ENCODE measurements at places on chromosomes 1 and 21.
A peak's percentile ranks its signal among the peaks of the same experiment; 100 is the strongest.

GRCh38 chr1:184048561-184049240 is 2.8 kb upstream of the TSEN15 start:
- DNase-seq, result no peak

- no peak for DNase-seq
Measured at GRCh38 chr1:66271216-66271903, 262.6 kb upstream of the SGIP1 start.

DNA sequence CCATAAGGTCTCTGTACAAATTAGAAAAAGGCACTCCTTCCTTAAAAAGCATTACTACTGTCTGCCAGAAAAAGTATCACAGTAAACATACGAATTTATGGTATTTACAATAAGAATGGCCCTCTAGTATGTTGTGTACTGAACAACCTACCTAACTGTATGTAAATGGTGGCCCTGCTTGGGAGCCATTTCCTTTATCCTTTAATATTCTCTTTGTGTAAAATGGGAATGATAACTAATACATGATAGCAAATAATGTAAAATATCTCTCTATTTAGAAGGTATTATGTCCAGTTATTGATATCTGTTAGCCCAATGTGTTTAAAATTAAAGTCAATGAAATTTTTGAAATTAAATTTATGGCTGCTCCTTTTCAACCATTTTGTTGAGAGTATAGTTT is 5.2 kb downstream of the DR1 start:
- DNase-seq, result no peak

- no peak for DNase-seq
Measured at GRCh38 chr1:161066694-161067093, 3.0 kb downstream of the ARHGAP30 start.

- DNase-seq, result no peak
Measured at GRCh38 chr1:247459507-247459906, 1.6 kb upstream of the OR2B11 start.

DNA sequence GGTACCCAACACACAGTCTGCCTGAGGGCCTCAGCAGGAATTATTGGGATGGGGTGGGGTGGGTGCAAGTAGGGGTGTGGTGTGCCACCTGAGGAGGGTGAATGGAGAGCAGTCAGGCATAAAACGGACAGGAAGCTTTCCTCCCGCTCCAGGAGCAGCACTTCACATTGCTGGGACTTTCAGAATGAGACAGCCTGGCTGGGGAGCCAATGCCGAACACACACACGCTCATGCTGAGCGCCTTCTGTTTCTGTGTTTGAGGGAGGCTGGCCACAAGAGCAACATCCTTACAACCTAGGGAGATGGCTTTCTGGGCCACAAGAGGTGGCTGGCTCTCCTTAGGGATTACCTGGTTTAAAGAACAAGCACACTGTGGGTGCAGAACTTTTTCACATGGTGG is 98.0 kb downstream of the LAMC2 start:
- no peak for DNase-seq

GRCh38 chr1:157367091-157367739 is 185.1 kb downstream of the FCRL5 start:
- DNase-seq, result no peak

- DNase-seq, result no peak
Measured at GRCh38 chr1:150601540-150601939, 22.1 kb upstream of the MCL1 start.

DNA sequence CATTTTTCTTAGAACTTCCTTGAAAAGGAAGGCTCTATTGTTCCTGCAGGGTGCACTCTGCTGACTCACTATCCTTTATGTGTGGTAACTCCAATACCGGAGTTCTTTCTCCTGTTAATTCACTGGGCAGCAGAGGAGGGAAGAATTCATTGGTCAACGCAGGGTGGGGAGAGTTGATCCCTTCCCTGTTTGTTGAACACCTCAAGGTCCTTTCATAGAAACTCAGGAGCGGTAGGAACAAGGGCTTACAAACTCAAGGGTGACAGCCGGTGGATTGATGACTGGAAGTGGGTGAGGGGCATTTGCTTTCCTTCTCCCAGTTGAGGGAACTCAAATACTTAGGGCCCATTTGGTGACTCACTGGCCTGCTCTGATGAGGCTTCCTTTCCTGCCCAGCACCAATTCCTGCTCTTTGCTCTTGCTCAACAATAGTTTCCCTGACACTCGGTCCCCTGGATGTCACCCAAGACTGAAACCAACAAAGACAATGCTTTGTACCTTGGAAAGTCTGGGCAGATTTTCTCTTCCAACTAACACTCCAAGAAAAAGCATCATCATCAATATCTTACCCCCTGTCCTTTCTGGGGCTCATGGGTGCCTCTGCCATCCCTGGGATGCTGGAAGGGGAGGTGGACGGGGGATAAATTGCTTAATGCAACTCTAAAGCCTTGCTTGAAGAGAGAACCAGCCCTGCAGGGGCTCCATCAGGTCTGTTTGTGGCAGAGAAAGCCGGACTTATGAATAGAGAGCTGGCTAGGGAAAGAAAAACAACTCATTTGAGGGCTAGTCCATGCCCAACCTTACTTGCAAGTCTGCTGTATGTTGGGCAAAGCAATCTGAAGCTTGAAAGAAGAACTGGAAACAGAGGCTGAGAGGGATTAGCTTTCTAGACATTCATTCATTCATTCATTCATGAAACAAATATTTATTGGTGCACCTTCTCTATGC is 9.3 kb downstream of the SLC26A9 start:
- peak; percentile 38 for DNase-seq

DNA sequence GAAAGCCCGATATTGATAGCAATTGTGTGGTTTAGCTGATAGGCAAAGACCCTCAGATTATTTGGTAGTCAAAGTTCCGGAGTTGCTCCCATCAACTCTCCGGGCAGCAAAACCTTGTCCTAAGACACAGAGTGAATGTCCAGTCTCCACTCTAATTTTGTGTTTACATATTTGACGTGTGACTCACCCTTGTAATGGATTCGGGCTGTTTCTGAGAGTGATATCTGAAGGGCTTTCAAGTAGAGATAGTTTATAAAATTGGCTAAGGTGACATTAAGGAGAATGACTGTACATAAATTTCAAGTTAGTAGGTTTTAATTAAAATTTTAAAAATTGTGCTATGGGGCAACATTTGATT is 154.2 kb downstream of the CNIH3 start:
- no peak for DNase-seq

GRCh38 chr1:228851193-228851592 is 115.9 kb downstream of the RHOU start:
- no peak for DNase-seq

- no peak for DNase-seq
Measured at GRCh38 chr1:243927381-243927780, 77.3 kb upstream of the AKT3 start.

DNA sequence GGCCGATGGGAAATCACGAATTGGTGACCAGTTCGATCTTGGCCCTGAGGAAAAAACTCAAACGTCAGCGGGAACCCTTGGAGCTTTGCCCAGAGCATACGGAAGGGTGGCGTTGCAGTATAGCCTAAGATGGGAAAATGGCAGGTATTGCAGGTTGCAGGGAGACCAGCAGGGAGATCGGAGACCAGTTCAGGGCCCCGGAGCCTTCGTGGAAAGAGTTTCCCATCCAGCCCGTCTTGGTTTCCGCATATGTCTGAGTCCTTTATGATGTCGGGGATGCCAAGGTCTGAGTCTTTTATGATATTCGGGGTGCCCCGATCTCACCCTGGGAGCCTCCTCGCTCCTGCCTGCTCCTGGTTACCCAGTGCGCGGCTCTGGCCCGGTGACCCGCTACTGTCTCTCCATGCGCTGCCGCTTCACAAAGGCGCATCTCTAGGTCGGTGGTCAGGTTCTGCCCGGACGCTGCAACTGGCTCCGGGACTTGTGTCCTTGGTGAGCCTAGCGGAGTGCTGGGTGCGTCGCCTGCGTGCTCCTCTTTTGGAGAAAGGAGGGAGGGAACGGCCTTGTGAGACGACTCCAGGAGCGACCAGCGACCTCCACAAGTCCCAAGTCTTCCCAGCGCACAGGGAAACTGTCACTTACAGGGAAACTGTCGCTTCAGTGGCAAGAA is 94.2 kb downstream of the PRKAB2 start:
- no peak for DNase-seq

DNA sequence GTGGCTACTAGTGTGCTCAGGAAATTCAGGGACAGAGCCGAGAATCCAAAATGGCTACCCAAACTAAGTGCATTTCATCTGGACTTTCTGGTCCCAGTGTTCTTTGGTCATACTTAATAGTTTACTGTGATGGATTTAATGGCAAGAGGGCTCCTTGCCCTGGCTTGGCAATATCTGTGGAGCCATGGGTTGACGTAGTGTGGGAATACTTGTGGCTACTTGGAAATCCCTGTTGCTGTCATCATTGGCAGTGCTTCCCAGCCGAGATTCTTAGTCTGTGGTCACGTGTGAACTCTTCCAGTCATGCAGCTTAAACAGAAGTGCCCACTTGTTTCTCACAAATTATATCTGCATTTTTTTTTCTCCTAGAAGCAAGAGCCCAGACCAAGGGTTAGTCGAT is 198.9 kb downstream of the HS2ST1 start:
- no peak for DNase-seq

DNA sequence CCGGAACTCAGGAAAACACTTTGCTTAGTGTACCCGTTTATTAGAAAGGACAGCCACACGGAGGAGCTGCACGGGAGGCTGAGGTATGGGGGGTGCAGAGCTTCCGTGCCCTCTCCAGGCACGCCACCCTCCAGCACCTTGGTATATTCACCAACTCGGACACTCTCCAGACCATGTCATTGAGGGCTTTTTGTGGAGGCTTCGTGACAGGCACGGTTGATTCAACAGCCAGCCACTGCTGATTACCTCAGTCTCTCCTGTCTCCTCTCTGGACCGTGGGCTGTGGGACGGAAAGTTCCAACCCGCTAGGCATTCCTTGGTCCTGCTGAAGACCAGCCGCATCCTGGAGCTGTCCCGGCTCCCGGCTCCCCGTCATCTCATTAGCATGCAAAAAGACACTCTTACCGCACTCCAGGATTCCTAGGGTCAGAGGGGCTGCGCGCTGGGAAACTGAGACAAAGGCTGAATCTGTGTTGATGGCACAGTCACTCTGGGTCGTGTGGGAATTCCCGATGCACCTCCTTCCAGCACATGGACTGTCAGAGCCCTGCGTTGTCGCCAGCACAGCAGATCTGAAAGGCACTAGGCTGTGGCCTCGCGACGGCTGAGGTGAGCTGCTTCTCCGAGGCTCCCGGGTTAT is 65.6 kb downstream of the PRKCZ start:
- no peak for DNase-seq

GRCh38 chr1:162019006-162019405 is 4.7 kb downstream of the OLFML2B start:
- no peak for DNase-seq

GRCh38 chr1:62144238-62144831 is 50.3 kb upstream of the L1TD1 start:
- DNase-seq, result peak; percentile 34

- DNase-seq, result no peak
Measured at GRCh38 chr1:244011786-244012185, 39.3 kb upstream of the ZBTB18 start.

DNA sequence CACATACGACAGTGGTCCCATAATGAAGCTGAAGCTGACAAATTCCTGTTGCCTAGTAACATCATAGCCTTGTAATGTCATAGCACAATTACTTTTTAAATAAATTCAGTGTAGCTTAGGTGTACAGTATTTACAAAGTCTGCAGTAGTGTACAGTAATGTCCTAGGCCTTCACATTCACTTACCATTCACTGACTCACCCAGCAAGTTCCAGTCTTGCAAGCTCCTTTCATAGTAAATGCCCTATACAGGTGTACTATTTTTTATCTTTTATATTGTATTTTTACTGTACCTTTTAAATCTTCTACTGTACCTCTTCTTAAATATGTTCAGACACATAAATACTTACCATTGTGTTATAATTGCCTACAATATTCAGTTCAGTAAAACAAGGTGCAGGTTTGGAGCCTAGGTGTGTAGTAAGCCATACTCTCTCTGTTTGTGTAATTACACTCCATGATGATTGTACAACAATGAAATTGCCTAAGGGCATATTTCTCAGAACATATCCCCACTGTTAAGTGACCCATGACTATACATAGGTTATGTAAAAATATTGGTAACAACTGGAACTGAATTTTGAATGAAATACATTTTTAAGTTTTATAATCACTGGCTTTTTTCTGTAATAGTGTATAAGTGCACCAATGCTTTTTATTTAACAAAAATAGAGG is 33.5 kb upstream of the ADAM30 start:
- DNase-seq, result no peak

- DNase-seq, result no peak
Measured at GRCh38 chr1:165116732-165117131, 239.8 kb downstream of the LMX1A start.

GRCh38 chr1:152049291-152050083 is 12.7 kb upstream of the S100A11 start:
- DNase-seq, result no peak

DNA sequence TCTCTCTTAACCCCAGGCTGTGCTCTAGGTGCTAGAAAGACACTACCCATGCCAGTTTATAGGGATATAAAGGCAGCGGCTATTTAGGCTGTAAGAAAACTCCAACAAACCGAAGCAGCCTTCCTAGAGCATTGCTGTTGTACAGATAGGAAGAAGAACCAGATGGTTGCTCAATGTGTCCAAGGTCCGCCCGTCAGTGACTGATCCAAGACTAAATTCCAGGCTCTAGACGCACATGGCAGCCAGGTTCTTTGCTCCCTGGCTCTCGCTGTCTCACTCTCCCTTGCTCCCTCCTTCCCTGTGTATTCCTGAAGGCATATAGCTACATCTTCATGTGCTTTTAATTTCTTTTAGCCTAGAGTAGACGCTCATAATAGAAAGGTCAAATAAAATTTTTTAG is 303.4 kb downstream of the KIF26B start:
- DNase-seq, result no peak

- DNase-seq, result no peak
Measured at GRCh38 chr1:62050165-62050564, 144.5 kb upstream of the L1TD1 start.

DNA sequence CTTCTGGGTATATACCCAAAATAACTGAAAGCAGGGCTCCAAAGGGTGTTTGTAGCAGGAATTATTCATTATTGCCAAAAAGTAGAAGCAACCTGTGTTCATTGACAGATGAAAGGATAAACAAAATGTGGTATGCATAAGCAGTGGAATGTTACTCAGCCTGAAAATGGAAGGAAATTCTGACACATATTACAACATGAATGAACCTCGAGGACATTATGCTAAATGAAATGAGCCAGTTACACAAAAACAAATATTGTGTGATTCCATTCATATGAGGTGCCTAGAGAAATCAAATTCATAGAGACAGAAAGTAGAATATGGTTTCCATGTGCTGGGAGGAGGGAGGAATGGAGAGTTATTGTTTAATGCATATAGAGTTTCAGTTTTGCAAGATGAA is 86.3 kb upstream of the ARTN start:
- no peak for DNase-seq

DNA sequence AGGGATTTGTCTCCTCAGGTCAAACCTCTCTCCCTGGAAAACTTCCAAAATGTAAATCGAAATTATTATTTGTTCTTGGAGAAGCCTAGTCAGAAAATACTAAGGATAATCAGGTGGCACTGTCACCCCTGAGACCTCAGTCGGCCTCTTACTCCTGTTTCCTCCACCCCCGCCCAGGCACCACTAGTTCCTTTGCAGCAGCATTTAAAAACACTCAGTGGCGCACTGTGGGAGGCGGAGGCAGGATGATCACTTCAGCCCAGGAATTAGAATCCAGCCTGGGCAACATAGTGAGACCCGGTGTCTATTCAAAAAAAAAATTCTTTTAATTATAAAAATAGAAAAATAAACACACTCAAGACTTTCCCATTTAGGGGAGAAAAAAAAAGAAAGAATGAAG is 18.0 kb upstream of the IFNAR2 start:
- no peak for DNase-seq

GRCh38 chr1:245091171-245091621 is 63.6 kb upstream of the KIF26B start:
- no peak for DNase-seq
